T-helper 1 cell (primary cell): ENCODE measurements at places on chromosomes 5 and 9.

GRCh38 chr9:92770360-92770995, 5.8 kb upstream of the BICD2 start:
- DNase-seq, result no peak

- no peak for DNase-seq
Measured at GRCh38 chr9:124450241-124450924, at the start of gene ADGRD2. TSS of gene ADGRD2 (plus strand) at chr9:124450451. CDS start at chr9:124451667, 1,216 bp downstream.

- DNase-seq, result no peak
Measured at GRCh38 chr5:159073026-159073425, 26.7 kb downstream of the EBF1 start.

DNA sequence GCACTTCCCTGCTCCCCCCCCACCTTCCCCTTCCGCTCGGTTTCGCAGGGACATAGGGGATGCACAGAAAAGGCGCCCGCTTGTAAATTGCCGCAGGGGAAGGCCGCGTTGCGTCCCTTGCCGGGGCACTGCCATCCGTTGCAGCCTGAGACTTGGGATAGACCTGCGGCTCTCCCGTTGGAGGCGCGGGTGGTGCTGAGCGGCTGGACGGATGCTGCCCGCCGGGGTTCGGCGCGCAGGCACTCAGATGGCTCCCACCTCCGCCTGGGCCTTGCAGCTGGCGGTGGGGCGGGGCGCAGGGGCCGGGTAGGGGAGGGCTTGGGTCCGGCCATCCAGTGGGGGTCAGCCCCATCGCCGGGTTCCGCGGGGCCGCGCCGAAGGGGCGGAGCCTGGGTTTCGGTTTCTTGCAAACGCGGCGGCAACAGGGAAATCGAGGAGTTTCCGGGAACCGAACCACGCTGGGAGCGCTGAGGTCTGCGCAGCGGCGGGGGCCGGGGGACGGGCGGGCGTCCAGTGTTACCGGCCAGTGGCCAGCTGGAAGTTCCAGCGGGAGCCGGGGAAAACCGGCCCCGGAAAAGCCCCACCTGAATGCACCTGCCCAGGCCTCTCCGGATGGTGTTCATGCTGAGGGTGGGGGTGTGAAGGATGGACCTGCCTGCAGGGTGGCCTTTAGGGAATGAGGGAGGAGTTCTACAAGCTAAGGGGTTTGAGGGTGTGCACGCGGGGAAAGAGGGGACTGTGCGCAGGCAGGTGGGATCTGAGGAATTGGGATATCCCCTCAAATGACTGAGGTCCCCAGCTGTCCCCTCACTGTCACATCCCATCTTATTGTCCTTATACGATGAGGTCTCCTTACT, 6.3 kb upstream of the IRF1 start:
- peak; percentile 55 for DNase-seq

DNA sequence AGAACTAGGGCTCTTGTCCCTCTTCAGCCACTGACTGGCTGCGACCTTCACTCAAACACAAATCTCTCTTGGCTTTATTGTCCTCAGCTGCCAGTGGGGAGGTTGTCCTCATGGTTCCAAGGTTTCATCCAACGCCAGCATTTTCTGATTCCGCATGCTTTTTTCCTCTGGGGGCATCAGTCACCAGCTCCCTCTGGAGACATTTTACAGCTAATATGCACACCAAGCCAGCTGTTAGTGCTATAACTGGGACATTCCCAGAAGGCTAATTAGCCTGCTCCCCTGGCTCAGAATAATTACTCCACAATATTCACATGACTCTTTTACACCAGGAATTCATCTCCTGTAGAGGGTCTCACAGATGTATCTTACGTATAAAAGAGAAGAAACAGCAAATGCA, 193.6 kb upstream of the ANKRD55 start:
- DNase-seq, result no peak

DNA sequence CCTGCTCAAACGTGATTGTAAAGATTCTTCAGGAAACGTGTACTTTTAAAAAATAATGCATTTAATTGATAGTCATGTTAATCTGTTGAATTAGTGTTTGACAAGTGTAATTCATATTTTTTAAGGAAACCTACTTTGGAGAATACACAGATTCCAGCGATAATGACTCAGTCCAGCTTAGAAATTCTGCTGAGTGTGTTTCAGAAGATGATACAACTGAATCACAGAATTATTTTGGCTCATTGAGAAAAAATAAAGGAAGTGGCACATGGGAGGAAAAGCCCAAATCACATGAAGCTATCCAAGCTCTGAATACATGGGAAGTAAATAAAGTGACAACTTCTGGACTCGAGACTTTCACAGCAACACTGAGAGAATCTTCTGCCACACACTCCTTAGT, 37.8 kb downstream of the ICE1 start:
- DNase-seq, result no peak

- DNase-seq, result no peak
Measured at GRCh38 chr9:18629136-18629535, 155.2 kb downstream of the ADAMTSL1 start.

DNA sequence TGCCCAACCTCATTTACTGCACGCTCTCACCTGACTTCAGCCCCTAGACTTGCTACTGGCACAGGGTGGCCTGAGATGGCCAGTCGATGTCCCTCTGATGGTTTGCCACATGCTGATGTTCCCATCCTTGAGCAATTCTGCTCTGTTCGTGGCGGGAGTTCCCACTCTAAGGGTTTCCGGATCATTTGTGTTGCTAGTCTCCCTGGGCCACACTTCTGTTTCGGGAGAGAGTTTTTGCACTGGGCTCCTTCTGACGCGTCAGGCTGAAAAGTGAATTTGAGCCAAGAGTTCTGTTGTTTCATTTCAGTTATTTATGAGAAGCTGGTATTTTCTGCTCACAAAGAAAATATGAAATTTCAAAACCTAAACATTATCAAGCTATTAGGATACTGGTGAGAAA, 597.7 kb downstream of the BNC2 start:
- no peak for DNase-seq

- DNase-seq, result no peak
Measured at GRCh38 chr9:98692392-98692791, 16.3 kb downstream of the GABBR2 start.

DNA sequence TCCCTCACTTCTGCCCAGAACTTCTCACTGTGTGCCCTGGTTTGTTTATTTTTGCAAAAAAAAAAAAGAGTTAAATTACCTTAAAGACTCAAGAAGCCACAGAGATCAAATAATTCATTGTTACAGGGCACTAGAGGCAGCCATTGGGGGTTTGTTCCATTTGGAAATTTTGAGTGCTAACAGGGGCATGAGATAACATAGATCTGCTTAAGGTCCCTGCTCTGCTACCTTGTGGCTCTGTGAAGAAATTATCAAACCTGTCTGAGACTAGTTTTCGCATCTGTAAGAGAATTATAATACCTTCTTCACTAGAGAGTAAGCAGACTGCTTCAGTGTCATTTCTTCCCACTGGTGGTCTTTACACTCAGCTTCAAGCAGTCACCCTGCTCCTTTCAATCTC, 394 bp downstream of the TLR4 start:
- DNase-seq, result no peak

DNA sequence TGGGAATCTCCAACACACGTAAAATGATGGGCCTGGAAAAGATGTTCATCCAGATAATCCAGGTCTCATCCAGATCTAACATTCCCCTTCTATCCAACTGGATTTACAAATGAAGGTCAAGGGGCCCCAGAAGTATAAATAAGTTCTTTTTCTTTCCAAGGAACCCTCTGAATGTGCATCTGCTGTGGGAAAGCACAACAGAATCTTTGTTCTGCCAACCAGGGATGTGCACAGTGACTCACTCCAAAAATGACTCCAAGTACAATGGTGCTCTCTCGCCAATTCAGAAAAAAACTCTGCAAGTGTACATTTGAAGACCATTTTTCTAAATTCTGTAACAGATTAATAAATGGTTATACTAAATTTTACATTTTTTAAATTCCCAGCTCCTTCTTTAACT, 12.4 kb downstream of the RAPGEF6 start:
- DNase-seq, result no peak

GRCh38 chr5:87113861-87114260, 153.8 kb upstream of the RASA1 start:
- no peak for DNase-seq

DNA sequence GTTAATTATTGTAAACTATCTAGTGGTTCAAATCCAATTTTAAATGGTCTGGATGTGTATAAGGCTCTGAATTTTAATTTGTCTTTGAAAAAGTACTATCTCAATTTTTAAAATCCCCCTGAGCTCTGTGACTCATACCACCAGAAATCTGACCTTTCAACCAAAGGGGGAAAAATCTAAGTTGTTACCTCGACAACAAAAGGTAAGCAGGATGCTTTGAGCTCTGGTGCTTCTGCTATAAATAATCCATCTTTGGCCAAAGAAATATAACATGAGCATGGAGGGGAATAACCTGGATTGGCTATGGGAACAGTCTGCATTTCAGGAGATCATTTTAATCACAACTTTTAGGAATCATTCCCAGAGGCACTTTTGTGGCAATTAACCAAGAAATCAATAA, 76.3 kb upstream of the PCSK1 start:
- no peak for DNase-seq

DNA sequence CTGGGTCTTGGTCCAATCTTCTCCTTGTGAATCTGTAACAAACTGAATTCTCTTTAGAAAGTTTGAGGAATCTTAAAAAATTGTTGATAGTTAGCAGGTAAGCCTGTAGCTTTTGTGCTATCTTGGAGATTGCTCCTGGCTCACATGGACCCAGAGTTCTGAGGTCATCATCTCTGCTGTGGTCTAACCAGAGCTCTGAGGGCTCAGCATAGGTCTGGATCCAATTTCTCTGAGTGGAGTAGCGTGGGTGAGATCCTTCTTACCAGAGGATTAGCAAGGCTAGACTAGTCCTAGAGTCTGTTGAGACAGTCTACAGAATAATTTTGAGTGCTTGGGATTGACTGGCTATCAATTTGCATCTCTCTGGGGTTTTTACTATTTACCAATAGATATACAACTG, 60.5 kb upstream of the IL6ST start:
- DNase-seq, result no peak

DNA sequence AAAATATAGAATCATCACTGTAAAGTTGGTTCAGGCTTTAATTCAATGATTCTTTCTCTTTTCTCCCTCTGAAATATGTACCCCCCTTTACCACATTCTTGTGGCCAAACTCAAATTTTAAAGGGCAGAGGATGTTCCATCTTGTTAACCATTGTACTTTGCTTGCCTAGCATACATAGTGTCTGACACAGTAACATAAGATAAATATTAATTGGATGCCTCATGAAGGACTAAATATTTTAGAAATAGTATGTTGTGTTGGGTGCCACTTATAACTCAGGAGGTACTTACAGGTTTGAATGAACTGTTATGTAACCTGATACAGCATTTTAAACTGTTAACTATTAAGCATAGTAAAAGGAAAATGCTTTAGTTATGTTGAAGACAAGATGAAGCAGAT, 71.5 kb downstream of the NIPBL start:
- DNase-seq, result no peak
